Ovary (tissue), 10 donors: ENCODE measurements at places on chromosomes 11 and 22.
A peak's percentile ranks its signal among the peaks of the same experiment; 100 is the strongest.

GRCh38 chr11:76551400-76551799 is 106.6 kb downstream of the EMSY start:
- DNase-seq, result no peak

- DNase-seq, result no peak
These were observed 356.6 kb downstream of the CASP12 start for GRCh38 chr11:104541701-104542100.

DNA sequence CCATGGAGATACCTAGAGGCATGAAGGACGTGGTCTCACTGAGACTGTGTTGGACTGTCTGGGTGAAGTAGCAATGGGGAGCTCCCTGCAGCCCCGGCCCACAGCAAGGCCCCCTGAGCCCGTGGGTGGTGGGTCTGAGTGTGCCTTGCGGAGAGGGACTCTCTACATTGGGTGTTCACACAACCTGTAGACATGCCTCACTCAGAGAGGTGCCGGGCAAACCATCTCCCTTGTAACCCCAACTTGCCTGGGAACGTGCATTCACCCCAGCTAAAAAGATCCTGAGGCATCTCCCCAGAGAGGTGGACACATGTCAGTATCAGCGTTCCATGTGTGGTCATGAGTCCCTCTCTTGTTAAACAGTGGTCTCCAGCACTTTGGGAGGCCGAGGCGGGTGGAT is 2.1 kb downstream of the VPREB1 start:
- DNase-seq, result no peak

GRCh38 chr11:129331217-129331616 is 44.4 kb upstream of the BARX2 start:
- no peak for DNase-seq

GRCh38 chr11:12998336-12998735 is 10.8 kb upstream of the RASSF10 start:
- no peak for DNase-seq

DNA sequence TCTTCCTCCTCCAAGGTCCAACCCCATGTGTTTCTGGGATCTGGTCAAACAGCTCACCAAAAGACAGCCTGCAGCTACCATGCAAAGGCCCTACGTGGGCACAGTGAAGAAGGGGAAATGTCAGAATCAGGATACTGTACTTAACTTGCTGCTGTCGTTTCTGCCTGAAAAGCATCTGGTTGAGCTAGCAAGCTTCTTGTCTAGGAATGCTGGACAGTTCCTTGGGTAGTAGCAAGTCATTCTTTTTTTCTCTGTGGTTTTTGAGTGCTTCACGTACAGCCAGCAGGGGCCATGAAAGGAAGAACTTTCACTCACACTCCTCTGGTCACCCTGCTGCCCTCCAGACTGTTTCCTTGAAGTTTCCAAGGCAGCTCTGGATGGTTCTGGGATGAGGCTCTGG is 24.7 kb downstream of the RCOR2 start:
- DNase-seq, result no peak

DNA sequence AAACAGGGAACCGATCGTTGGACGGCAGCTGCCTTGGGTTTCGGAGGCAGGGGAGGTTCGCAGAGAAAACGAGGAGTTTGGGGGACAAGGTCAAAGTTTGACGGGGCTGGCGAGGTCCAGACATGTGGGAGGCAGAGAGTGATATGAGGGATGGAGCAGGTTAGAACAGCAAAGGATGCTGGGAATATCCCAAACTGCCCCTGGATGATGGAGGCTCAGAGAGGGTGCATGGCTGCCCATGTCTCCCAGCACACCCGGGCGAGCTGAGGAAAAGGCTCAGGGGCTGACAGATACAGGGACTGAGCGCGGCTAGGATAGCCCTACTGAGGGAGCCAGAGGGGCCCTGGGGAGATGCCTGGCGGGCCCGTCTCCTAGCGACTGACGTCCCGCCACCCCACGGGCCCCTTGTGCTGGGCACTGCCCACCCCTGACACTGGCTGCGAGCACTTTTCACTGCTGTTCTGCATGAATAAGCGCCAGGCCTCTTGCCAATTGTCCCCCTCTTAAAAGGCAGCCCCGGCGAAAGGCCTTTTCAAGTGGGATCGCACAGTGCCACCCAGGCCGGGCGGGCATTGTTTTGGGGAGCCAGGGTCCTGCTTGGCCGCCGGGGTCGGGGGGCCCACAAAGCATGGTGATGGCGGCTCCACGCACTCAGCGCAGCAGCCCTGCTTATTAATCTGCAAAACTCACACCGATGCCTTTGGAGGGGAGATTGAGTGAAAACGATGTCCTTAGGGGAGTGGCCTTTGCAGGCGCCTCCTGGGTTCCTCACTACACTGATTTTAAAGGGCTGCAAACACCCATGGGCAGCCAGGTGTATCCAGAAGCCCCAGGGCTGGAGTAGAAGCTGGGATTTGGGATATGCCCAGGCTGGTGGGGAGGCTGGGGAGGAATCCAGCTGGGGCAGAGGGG is 90.0 kb upstream of the LINC01488 start:
- DNase-seq, result no peak

- DNase-seq, result no peak
These were observed 314.9 kb downstream of the MIAT start for GRCh38 chr22:26972286-26972685.

GRCh38 chr11:36729825-36730224 is 131.8 kb upstream of the RAG2 start:
- DNase-seq, result no peak

- no peak for DNase-seq
These were observed 106.4 kb downstream of the BRD1 start for GRCh38 chr22:49721211-49721763.

- no peak for DNase-seq
These were observed 58.4 kb downstream of the EFCAB6 start for GRCh38 chr22:43753688-43754087.

GRCh38 chr11:101511065-101511464 is 72.7 kb downstream of the TRPC6 start:
- no peak for DNase-seq

DNA sequence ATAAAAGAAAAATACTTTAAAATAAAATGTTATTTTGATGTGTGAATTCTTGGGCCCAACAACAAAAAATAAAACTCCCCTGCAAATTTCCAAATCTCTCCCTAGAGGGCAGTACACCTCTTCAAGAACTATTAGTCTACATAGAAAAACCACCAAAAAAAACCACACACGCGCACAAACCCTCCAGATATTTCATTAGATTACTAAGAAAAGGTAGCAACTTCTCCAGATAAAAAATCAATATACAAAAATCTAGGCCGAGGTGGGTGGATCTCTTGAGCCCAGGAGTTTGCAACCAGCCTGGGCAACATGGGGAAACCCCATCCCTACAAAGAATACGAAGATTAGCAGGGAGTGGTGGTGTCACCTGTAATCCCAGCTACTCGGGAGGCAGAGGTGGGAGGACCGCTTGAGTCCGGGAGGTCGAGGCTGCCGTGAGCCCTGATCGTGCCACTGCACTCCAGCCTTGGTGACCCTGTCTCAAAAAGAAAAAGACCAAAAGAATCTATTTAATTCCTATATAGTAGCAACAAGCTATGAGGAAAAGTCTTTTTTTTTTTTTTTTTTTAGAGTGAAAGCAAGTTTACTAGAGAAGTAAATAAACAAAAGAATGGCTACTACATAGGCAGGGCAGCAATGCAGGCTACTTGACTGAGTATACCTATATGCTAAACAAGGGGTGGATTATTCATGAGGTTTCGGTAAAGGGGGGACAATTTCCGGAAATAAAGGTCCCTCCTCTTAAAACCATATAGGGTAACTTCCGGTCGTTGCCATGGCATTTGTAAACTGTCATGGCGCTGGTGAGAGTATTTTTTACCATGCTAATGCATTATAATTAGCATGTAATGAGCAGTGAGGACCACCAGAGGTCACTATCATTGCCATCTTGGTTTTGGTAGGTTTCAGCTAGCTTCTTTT is 13.1 kb downstream of the B3GNT6 start:
- peak; percentile 78 for DNase-seq

- no peak for DNase-seq
These were observed 13.2 kb upstream of the OR4C12 start for GRCh38 chr11:49995565-49995964.

DNA sequence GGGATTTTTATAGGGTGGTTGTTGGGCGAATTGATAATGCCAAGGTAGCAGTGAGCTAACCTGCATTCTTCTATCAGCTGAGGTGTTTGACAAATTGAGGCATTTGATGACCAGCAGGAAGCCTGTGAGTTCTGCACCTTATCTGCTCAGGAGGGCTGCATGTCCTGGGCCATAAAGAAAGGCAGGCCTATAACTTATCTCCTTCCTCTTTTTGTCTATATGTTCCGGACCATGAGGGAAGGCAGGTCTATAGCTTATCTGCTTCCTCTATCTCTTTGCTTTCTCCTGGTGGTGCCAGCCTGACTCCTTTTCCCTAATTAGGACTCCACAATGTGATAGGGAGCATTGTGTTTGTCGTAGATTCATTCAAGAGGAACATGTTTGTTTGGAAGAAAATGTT is 8.6 kb upstream of the JAM3 start:
- DNase-seq, result no peak

DNA sequence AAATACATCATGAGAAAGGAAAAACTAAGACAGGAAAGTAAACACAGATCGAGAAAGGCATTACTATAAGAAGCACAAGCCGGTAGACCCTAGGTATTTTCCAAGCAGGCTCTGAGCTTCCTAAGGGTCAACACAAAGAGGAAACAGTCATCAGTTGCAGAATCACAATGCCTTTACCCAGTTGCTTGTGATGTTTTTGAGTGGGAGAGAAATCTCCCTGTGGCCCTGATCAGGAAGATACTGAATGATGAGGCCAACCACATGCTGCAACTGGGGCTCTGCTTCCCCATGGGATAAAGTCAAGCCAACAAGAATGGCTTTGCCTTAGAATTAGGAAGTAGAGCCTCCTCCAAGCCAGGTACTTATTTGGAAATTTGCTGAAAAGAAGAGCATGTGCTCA is 132.6 kb downstream of the MICAL2 start:
- no peak for DNase-seq

DNA sequence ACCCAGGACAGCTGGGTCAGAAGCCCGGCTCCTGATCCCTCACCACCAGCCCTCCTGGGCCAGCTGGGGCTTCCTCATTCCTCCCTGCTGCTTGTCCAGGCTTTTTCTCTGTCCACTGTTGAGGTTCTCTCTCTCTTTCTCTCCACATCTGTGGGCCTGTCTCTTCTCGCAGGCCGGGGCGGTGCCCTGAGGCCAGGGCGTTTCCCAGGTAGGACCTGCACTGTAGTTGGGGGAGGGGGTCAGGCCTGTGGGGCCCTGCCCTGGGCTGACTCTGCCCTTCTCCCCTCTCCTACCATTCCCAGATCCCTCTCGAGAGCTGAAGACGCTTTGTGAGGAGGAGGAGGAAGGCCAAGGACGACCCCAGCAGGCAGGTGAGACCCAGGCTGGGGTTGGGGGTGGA is 4.9 kb downstream of the EHBP1L1 start:
- DNase-seq, result no peak

DNA sequence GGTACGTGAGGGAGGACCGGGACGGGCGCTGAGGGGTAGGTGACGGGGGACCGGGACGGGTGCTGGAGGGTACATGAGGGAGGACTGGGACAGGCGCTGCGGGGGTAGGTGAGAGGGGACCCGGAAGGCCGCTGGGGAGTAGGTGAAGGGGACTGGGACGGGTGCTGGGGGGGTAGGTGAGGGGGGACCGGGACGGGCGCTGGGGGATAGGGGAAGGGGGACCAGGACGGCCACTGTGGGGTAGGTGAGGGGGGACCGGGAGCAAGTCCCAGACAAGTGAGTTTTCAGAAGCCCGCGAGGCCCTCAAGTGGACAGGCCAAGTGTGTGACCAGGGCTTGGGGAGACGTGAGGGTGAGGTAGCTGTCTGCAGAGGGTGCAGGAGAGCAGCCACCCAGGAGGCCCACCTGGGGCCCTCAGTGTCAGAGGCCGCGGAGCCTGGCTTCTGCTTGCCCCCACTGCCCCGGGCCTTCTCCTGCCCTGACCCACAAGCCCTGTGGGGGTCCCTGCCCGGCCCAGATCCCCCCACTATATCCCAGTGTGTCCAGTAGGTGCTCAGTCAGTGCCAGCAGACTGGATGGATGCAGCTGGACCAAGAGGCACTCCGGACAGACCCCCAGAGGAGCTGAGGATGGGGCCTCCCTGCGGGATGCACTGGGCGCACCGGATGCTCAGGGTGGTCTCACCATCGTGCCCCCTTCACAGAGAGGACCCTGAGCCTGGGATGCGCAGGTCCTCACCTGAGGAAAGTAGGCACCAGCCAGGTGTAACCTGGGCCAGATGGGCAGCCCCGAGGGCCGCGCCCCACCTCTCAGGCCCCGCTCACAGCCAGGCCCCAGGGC is 44.2 kb upstream of the TH start:
- DNase-seq, result no peak

DNA sequence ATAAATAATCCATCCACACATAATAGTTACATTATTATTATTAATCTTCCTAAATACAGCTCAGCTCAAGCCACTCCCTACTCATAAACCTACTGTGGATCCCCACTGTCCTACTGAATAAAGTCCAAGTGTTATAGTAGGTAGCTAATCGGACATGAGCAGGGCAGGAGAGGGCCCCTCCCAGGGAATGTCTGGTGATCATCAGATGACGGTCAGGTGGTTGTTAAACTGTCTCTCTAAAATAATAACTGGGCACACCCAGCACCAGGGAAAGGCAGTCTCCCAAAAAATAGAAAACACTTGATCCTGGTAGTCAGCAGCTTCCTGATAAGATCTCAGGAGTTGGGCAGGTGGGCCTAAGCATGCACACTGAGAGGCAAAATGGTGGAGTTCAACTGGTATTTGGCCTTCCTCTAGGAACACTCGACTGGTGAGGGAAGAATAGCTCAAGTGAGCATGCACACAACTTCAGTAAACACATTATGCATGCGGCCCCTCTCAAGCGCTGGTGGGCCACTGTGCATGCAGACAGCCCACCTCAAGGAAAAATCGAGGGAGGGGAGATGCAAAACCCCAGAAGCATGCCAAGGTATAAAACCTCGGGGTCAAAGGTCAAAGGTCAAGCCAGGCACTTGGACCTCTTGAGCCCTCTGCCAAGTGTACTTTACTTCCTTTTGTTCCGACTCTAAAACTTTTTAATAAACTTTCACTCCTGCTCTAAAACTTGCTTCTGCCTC is 65.0 kb downstream of the LRRC32 start:
- no peak for DNase-seq

- DNase-seq, result no peak
These were observed 34.2 kb upstream of the BIRC3 start for GRCh38 chr11:102283116-102283485.

GRCh38 chr11:31412946-31413345 is 43.3 kb downstream of the DNAJC24 start:
- no peak for DNase-seq
